ENCODE measurements at places on chromosomes 3 and 15. TPM values are rescaled to one million over a fixed set of nuclear protein-coding genes. Genes with fewer than 3 reads are reported as not detected.
A peak's percentile ranks its signal among the peaks of the same experiment; 100 is the strongest.

LTK gene
- total RNA-seq: 0.72 TPM

KLHL40 gene
- total RNA-seq: not detected

TNIK gene
- 32.2 TPM for total RNA-seq

GRCh38 chr3:189132231-189132671 lies 39.5 kb upstream of the TPRG1 start:
- peak; percentile 75 for DNase-seq

SST gene
- total RNA-seq: not detected

SLC28A1 gene
- total RNA-seq: not detected

- no peak for DNase-seq
Measured at GRCh38 chr3:30934208-30934550, 39.7 kb upstream of the GADL1 start.

- no peak for DNase-seq
Measured at GRCh38 chr15:54150255-54150654, 172.0 kb downstream of the UNC13C start.

COL7A1 gene
- total RNA-seq: 5.3 TPM

- DNase-seq: no peak
Measured at GRCh38 chr15:96352604-96353405, 22.3 kb downstream of the NR2F2 start.

DNA sequence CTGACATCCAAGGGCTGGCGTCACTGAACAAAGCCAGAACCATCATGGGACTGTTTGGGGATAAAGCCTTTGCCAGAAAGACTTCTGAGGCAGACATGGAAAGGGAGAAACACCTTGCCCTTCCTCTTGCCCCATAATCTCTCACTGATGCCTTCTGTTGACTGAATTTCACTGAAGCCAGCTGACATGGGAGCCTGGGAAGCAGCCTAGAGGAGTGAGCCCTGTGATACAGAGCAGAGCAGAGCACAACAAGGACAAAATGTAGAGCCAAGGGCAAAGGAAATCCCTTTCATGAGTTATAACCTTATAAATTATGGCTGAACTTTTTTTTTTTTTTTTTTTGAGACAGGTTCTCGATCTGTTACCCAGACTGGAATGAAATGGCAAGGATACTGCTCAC lies 9.8 kb upstream of the CNOT10 start:
- no peak for DNase-seq

DNA sequence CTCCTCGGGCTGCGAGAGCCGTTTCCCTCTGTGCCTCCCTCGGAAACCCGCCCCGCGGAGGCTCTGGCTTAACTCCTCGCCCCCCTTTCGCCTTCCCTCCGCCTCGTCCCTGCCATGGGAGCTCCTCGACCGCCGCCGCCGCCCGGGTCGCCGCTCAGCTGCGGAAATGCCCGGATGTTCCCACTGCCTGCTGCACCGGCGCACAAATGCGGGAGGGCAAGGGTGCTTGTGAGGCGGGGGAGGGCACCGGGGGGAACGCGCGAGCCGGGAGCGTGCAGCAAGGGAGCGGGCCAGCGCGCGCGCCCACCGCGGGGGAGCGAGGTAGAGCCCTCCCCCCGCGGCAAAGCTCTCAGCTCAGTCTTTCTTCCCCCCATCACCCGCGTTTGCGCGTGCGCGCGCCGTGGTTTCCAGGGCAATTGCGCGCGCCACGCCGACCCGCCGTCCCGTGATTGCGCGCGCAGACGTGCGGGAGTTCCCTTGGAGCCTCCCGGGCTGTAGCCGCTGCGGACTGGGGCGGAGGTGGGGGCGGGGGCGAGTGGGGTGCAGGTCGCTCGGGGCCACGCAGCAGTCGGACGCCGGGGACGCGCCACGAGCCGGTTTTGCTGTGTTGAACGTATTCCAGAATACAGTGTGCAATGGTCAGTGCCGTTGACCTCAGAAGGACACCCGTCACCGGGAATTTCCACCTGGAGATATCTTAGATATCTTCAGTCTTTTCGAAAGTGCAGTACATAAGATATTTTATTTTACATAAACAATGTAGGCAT lies at the start of gene DMXL2:
Gene DMXL2, minus strand, starts transcription at position 168 of the 767 bp plus-strand sequence. CDS start 226 bp downstream, outside the sequence.
- peak; percentile 82 for DNase-seq

ABI3BP gene
- not detected for total RNA-seq

DNA sequence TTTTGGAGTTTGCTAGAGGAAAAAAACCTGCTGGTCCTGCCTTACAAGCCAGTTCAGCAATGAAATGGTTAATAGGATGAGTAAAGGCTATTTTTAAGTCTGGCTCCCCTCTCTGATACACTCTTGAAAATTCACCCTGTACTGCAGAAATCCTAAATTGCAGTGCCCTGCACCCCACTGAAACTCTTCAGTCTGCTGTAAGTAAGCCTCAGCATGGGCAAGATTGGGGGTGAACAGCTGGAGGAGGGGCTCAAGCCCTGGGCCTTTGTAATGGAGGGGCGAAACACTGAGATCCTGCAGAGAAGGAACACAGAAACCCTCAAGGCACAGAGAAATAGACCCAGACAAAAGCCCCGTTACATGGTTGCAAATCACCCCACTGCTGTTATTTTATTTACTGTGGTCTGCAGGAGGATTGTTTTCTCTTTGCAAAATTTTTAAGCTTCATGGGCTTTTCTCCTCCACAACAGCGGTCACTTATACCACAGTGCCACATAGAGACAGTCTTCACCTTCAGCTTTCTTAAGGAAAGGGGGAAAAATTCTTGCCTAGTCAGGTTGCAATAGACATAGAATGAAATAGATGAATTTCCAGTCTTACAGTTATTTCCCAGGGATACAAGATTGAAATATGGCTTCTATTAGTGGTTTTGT lies 45.0 kb downstream of the SOX2 start:
- DNase-seq: no peak

CLRN1 gene
- total RNA-seq: not detected

DNA sequence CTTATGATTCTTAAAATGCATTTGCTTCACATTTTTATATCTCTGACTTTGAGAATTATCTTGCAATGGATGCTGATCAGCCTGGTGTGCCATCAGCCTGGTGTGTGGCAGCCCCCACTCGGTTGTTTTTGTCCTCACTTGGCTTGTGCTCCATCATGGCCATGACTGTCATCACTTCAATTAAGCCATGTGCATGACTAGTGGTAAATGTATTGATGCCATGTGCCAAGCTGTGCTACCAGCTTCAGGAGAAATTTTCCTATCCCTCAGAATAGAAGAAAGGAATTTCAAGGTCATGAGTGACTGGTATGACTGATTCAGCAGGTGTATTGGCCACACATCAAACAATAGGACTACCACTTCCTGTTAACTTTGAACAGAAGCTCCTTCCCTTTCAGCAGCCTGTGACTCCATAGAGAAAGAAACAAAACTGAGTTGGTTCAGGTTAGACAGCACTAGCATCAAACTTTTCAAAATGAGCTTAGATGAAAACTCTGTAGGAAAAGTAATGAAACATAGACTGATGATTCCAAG lies 251.7 kb downstream of the GRM7 start:
- DNase-seq: no peak

Measured in activated T-cell treated with anti-CD3 and anti-CD28 coated beads, Interleukin-2, amount 50 U/mL, for 72 hours (primary cell).